Mammary microvascular endothelial cell (primary cell): ENCODE measurements at places on chromosomes 3 and 15. TPM values are rescaled to one million over a fixed set of nuclear protein-coding genes. Genes with fewer than 3 reads are reported as not detected.

The RBMS3 gene
- 26.3 and 31.0 TPM in 2 replicates for total RNA-seq

The TP53BP1 gene
- 19.8 and 24.3 TPM in 2 replicates for total RNA-seq

The SI gene
- not detected in 2 replicates for total RNA-seq

The RBPMS2 gene
- total RNA-seq: 0.05 and 0.07 TPM in 2 replicates

The ZBTB47 gene
- 11.6 and 11.7 TPM in 2 replicates for total RNA-seq

The CCR5 gene
- not detected in 2 replicates for total RNA-seq

The ARGFX gene
- total RNA-seq: not detected in 2 replicates

The DUOXA1 gene
- total RNA-seq: not detected in 2 replicates

The ZBED2 gene
- not detected in 2 replicates for total RNA-seq

The CLDN18 gene
- total RNA-seq: not detected in 2 replicates
